ENCODE measurements at places on chromosomes 1 and 21.

GRCh38 chr1:13965770-13966398 lies 265.9 kb downstream of the PRDM2 start:
- peak; percentile 47 for DNase-seq

GRCh38 chr1:16155537-16156410 lies at the start of gene EPHA2:
EPHA2 (minus strand) TSS chr1:16156069; CDS start chr1:16155932, 137 bp downstream.
- DNase-seq, result peak; percentile 81

GRCh38 chr1:227433663-227434341 lies 115.5 kb upstream of the CDC42BPA start:
- no peak for DNase-seq

DNA sequence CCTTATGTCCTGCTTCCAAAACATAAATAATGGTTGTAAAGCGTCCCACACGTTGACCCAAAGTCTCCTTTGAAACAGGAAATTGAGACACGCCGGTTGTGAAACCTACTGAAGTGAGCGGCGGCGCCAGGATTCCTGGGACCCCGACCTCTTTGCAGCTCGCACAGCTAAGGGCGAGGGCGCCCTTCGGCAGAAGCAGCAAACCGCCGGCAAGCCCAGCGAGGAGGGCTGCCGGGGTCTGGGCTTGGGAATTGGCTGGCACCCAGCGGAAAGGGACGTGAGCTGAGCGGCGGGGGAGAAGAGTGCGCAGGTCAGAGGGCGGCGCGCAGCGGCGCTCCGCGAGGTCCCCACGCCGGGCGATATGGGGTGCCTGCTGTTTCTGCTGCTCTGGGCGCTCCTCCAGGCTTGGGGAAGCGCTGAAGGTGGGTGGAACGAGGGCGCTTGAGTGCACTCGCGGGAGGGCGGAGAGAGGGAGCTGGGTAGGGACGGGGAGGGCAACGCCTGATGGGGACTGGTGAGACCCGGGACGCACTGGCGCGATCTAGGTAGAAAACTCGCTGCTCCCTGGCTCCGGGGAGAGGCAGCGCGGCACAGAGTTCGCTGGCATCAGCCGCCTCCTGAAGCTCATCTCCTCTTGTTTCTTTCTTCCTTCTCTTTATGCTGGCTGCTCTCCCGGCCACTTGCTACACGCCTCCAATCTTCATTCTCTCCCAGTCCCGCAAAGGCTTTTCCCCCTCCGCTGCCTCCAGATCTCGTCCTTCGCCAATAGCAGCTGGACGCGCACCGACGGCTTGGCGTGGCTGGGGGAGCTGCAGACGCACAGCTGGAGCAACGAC lies at the start of gene CD1D:
Gene CD1D, plus strand, starts transcription at position 155 of the 836 bp plus-strand sequence. Its CDS starts 207 bp downstream, at position 362.
- no peak for DNase-seq

DNA sequence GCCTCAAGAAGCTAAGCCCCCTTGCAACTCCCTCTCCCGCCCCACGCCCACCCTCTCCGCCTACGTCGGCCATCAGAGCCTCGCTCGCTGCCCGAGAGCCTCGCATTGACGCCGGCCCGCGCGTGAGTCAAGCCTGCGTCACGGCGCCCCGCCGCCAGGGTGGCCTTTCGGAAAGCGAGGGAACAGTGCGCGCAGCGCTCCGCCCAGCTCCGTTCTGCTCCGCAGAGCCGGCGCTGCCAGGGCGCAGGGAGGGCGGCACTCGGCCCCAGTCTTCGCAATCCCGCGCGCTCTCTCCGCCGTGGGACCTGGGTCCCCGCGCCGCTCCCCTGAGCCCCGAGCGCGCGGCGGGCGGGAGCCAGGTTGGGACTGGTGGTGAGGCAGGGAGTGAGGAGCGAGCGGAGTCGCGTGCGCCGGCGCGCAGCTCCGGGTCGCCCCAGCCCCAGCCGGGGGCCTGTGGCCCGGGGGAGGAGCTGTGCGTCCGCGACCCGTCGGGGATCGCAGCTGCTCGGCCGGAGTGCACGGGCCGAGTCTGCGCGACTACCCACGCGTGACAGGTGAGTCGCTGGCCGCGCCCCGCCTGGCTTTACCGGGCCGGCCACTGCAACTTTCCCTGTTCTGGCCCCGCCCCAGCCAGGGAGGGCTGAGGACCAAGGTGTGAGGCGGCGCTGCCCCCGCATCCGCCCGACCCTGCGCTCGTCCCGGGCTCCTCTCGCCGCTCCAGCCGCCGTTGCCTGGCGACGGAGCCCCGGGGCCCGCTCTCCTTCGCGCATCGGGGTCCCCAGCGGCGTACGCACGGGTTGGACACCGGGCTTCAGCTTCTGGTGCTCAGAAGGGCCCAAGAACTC lies at the start of gene SLC6A17:
Gene SLC6A17, plus strand, starts transcription at position 165 of the 845 bp plus-strand sequence. CDS start 16,436 bp downstream, outside the sequence.
- DNase-seq, result no peak

GRCh38 chr1:210568631-210569030 lies 239.9 kb downstream of the HHAT start:
- no peak for DNase-seq

DNA sequence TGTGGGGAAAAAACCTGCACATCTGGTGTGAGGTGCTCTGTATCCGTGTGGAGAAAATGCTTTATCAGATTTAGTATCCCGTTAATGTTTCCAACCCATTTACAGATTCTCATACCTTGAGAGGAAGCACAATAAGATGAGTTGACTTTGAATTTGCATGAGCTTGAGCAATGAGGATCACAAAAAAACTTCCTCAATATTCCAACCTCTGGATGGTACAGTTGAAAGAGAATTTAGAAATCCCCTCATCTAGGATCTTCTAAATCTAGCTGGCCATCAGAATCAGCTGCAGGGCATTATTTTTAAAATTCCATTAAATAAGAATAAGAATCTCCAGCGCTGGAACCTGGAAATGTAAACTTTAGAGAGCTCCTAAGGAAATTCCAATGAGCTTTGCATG lies 82.5 kb upstream of the NR5A2 start:
- DNase-seq, result no peak

DNA sequence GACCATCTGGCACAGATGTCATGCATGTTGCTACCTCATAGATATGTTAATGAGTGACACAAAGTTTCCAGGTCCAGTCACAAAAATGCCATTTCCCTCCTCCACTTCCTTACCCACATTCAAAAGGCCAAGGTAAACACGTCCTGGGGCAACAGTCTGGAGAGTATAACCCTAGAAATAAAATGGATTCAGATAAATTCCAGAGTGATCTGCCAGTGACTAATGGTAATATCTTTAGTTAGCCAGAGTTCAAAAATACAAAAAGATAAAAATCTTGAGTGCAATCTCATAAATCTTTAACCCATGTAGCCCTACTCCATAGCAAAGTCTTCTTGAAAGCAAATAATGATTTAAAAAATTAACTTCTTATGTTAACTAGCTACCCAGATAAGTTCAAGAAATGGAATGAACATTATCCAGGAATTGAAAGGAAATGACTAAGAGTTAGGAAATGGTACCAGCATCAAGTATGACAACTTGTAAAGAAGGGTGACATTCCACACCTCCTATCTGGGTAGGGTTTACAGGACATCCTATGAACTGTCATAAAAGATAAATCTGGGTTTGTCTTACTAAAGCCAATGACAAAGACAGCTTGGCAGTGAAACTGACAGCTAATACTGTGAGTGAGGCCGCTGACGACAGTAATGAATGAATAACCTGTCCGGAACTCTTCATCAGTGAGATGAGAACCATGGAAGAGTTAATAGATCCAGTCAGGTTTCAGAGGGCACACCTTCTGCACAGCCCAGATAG lies 18.1 kb downstream of the RGS2 start:
- no peak for DNase-seq

DNA sequence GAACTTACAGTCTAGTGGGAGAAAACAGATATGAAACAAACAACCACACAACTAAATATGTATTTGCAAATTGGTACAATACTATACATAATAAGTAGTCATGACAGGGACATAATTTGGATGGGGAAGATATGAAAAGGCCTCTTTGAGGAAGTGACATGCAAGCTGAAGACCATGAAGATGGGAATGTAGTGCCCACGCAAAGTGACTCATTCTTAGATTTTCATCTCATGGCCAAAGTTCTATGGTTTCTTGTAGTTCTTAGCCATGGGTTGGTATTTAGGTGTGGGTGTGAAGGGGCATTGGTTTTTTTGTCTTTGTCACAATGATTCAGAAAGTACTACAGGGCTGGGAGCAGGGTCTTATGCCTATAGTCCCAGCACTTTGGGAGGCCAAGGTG lies 105.4 kb upstream of the FAM78B start:
- no peak for DNase-seq

DNA sequence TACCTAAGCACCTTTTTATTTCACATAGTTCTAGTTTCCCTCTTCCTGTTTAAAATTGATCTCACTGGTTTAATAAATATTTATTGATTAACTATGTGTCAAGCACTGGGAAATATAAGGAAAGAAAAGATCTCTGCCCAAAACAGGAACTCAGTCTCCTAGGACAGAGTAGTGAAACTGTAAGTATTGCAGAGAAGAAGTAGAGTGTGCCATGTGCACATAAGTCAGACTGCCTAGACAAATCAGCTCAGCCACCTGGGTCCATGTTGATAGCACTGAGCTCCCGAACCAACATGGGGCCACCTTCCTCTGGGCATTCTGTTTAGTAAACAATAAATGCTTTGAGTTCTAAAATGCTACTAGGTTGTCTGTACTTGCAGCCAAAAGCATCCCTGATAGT lies 9.8 kb upstream of the SSX2IP start:
- DNase-seq, result no peak

- no peak for DNase-seq
Measured at GRCh38 chr1:54615531-54616279, 7.6 kb downstream of the FAM151A start.
